Cortex of kidney (tissue), 1 donor: ENCODE measurements at places on chromosomes 4 and X.

GRCh38 chr4:83569987-83570386 is 34.1 kb downstream of the GPAT3 start:
- no peak for DNase-seq

DNA sequence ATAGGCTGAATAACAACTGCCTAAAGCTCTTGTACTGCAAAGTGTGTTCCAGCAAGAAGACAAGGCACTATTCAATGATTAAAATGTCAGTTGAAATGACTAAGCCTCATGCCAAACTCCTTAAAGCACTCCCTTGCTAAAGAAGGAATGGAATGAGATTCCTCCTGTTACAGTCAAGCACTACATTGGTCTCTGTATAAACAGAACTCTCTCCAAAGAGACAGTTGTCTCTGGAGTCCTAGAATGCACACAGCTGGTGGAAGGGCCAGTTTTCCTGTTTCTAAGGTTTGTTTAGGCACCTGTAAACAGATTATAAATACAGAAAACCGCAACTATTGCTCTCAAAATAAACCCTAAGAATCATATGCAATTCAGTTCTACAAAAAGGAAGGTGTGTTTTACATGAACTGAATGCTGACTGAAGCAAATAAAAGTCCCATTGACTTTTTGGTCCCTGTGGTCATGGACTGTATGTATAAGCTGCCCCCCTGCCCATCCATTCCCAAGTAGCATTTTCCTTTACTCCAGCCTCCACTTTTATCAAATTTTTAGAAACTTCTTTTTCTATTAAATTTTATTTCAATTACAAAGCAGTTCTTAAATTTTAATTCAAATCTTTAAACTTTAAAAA is 47.0 kb downstream of the FAT1 start:
- DNase-seq = no peak

GRCh38 chr4:164943192-164943591 is 34.3 kb downstream of the TRIM61 start:
- DNase-seq = no peak

- DNase-seq = no peak
Measured at GRCh38 chrX:72051589-72051988, 80.1 kb downstream of the RTL5 start.

DNA sequence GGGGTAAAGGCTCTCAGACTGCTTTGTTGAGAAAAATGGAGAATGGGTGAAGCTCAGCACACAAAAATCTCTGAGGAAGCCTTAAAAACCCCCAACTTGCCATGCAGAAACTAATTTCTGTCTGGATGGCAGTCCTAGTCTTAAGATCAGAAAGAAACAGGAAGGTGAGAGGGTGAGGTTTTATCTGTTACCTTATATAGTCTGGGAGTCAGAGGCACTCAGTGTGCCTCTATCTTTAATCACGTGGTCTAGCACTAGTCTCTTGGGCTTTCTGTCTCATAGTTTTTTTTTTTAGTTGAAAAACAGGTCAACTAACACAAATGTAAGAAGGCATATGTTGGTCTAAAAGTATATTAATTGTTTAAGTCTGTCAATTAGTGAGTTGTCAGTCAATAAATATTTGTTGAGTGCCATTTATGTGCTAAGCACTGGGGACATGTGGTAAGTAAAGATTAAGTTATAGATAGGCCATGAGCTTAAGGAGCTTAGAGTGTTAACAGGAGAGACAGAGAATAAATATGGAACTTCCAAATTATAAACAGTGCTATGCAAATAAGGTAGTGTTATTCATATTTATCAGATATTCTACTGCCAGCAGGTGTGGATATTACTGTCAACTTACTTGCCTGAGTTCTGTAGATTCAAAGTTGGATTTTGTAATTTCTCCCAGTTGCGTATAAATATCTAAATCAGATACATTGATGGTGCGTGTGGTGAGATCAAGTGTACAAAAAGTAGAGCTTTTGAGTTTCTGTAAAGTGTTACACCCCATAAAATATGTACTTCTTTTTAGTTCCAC is 7.0 kb downstream of the CYBB start:
- DNase-seq = no peak

DNA sequence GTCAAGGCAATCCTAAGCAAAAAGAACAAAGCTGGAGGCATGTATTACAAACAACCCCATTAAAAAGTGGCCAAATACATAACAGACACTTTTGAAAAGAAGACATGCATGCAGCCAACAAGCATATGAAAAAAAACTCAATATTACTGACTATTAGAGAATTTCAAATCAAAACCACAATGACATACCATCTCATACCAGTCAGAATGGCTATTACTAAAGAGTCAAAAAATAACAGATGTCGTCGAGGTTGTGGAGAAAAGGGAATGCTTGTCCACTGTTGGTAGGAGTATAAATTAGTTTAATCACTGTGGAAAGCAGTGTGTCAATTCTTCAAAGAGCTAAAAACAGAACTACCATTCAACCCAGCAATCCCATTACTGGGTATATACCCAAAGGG is 604.6 kb upstream of the GRIA3 start:
- no peak for DNase-seq

DNA sequence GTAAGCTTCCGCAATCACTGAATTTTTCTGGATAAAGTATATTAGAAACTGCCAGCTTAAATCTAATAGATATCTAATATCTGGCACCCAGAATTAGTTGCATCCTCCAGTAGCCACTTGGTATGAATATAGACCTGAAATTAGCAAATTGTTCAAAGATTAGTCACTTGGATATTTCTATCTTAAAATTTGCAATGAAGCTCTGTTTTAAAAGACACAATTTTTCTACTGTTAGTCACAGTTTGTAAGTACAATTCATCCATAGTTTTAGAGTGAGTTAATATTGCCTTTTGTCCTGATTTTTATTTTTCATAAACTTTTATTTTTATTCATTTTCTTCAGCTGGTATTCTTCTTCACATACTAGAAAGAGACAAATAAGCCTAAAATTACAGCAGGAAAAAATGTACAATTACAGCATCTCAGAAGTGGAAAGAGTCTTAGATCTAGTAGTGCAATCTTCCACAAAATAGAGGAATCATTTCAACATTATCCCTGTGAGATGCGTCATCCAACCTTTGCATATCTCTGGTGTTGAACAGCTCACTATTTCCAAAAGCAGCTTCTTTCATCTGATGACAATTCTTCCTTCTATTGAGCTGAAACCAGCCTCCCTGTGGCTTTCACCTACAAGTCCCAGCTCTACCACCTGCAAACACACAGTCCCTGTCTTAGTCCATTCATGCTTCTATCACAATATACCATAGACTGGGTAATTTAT is 190.0 kb upstream of the AR start:
- DNase-seq = no peak

DNA sequence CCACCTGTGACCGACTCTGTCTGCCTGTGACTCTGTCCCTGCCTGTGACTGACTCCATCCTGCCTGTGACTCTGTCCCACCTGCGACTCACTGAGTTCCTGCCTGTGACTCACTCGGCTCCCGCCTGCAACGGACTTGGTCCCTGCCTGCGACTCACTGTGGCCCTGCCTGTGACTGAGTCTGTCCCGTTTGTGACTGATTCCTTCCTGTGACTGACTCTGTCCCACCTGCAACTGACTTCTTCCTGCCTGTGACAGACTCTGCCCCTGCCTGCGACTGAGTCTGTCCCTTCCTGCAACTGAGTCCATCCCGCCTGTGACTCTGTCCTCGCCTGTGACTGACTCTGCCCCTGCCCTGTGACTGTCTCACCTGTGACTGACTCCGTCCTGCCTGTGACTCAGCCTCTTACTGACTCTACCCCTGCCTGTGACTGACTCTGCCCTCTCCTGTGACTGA is 9.6 kb upstream of the UVSSA start:
- DNase-seq = no peak

- no peak for DNase-seq
Measured at GRCh38 chr4:55592014-55592413, at the start of gene PDCL2. Gene PDCL2 (minus strand): TSS chr4:55592245. CDS start chr4:55592109, 136 bp downstream.

DNA sequence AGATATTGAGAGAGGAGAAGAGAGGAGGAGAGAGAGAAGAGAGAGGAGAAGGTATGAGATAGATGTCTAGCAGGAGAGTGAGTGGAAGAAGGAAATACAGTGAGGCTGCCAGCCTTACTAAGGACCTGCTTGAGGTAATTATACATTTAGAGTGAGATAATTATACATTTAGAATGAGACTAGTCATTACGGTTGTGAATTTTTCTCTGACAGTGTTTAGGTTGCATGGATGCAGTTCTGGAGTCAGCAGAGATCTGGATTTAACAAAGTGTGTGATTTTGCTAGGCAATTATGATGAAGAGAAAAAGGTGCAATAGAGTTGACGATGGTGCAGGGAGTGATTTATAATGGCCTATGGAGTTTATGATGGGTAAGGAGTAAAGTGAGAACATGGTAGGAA is 187.1 kb upstream of the ARX start:
- no peak for DNase-seq

GRCh38 chrX:97594646-97595224 is 711.0 kb downstream of the RPA4 start:
- no peak for DNase-seq

DNA sequence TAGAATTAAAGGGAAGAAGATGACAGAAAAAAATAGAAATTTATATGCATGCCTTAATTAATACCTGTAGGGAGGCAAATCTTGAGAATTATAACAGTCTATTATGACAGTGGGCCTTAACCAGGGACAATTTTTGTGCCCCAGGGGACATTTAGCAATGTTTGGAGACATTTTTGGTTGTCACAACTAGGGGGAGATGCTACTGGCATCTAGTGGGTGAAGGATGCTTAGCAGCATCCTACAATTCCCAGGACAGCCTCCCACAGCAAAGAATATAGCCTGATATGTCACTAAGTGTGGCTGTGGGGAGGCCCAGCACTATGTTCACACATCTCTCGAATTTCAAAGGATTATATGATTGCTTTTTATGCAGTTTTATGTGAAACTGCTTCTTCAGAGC is 10.5 kb downstream of the GPR82 start:
- DNase-seq = no peak

DNA sequence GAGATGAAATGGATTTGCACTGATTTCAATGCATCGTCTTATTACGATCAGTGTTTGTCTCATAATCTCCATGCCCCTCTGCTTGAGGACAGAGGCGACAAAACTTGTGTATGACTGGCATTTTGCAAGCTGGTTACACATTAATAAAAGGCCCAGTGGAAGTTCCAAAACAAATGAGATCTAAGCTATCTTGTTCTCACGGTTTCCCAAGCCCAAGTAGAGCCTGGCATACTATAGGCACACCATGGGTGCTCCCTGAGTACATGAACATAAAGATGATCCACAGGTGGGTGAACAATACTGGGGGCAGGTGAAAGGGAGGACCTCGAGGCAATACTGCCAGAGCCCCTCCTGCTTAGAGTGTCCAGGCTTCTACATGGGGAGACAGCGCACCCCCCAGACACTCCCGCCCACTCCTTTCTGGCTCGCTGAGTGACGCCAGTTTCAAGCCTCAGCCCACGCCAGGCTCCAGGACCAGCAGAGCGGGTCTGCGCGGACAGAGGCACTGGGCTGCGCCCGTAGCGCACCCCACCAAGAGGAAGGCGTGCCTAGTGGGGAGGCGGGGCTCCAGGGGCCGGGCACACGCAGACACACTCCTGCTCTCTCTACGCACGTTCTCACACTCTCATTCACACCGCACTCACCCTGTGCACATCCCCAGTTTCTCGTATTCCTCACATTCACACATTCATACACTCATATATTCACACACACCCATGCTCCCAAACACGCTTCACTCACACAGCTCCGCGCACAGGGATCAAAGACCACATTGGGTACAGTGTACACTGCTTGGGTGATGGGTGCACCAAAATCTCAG is 8.9 kb upstream of the GSX2 start:
- no peak for DNase-seq

- no peak for DNase-seq
Measured at GRCh38 chr4:140395668-140396067, 22.2 kb downstream of the SCOC start.

- DNase-seq = no peak
Measured at GRCh38 chrX:69366183-69366582, 137.9 kb upstream of the NALF2 start.

DNA sequence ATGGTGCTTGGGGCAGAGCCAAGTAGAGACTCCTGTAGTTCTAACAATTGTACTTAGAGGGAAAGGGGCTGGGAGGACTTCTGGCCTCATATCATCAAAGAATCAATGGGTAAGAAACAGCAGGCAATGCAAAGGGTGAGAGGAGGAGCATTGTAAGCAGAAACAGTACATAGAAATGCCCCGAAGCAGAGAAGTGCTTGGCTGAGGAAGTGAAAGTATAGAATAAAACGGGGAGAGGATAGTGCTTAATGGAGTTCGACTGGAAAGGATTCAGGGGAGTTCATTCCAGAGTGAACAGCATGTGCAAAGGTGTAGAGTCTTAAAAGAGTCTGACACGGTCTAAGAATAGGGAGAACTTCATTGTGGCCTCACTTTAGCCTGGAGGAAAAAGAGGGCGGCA is 103.0 kb downstream of the SYNPO2 start:
- no peak for DNase-seq

DNA sequence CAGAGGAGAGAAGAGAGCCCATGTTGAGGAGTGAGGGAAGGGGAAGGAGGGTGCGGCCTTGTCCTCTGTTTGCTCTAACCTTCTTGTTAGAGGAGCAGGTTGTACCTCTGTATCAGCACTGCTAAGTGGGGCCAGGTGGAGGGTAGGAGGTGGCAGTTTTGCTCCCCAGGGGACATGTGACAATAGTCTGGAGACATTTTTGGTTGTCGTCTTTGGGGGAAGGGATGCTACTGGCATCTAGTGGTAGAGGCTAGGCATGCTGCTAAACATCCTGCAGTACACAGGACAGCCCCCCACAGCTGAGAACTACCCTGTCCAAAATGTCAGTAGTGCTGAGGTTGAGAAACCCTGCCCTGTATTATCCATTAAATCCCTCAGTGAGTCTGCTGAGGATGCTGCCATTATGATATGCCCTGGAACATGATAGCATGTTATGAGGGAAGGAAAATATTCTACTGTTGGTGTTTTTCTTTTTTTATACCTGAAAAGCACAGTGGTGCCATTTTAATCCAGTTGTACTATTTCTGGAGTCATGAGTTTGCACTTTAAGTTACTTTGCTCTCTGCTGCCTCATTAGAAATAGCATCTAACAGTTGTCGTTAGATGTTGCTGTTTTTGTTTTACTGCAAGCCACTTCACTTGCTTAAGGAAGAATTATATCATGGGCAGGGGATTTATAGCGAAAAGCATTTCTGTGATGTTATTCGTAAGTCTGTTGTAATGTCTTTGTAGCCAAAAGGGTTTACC is 90.6 kb downstream of the LRP2BP start:
- DNase-seq = no peak

DNA sequence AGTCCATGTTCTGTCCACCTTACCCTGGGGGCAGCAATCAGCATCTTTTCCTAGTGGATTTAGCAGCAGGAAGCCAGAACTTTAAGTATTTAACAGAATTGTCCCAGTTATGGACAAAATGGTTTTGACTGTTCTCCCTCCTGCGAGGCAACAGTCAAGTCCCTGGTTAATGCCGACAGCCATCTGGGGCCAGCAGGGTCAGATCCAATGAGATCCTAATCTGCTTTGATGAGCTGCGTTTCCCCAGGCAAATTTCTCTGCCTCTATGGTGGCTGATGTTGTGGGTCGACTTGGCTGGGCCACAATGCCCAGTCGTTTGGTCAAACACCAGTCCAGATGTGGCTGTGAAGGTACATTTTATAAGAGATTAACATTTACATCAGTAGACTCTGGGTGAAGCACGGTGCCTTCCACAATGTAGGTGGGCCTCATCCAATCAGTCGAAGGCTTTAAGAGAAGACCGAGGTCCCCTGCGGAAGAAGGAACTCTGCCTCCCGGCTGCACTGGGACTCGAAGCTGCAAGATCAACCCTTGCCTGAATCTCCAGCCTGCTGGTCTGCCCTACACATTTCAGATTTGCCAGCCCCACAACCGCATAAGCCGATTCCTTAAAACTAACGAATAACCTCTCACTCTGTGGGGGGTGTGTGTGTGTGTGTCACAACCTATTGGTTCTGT is 89.0 kb upstream of the C4orf50 start:
- no peak for DNase-seq
